H1 (cell line): ENCODE measurements at places on chromosomes 2 and 18. TPM values are rescaled to one million over a fixed set of nuclear protein-coding genes. Genes with fewer than 3 reads are reported as not detected.
A peak's percentile ranks its signal among the peaks of the same experiment; 100 is the strongest.

- no peaks in the 10 kb centered on the region for H3K4me1 ChIP-seq
- no peak overlapping the region for H3K4me3 ChIP-seq
- no peak for DNase-seq
- no peak overlapping the region for H3K27ac ChIP-seq
These were observed 512.9 kb upstream of the ID2 start for GRCh38 chr2:8168876-8169424.

Gene MPPE1
- polyA plus RNA-seq, result 13.1 and 13.7 TPM in 2 replicates

Gene TMEM37
- polyA plus RNA-seq, result 16.2 and 20.4 TPM in 2 replicates

Gene PDCD1
- 1.1 and 1.5 TPM in 2 replicates for polyA plus RNA-seq

Gene RGPD3
- 0.05 and 0.08 TPM in 2 replicates for polyA plus RNA-seq

Gene ALK
- polyA plus RNA-seq, result 0.02 and 0.08 TPM in 2 replicates

Gene ZAP70
- 0.15 and 0.20 TPM in 2 replicates for polyA plus RNA-seq

Gene RUFY4
- polyA plus RNA-seq, result 0.38 and 0.66 TPM in 2 replicates

DNA sequence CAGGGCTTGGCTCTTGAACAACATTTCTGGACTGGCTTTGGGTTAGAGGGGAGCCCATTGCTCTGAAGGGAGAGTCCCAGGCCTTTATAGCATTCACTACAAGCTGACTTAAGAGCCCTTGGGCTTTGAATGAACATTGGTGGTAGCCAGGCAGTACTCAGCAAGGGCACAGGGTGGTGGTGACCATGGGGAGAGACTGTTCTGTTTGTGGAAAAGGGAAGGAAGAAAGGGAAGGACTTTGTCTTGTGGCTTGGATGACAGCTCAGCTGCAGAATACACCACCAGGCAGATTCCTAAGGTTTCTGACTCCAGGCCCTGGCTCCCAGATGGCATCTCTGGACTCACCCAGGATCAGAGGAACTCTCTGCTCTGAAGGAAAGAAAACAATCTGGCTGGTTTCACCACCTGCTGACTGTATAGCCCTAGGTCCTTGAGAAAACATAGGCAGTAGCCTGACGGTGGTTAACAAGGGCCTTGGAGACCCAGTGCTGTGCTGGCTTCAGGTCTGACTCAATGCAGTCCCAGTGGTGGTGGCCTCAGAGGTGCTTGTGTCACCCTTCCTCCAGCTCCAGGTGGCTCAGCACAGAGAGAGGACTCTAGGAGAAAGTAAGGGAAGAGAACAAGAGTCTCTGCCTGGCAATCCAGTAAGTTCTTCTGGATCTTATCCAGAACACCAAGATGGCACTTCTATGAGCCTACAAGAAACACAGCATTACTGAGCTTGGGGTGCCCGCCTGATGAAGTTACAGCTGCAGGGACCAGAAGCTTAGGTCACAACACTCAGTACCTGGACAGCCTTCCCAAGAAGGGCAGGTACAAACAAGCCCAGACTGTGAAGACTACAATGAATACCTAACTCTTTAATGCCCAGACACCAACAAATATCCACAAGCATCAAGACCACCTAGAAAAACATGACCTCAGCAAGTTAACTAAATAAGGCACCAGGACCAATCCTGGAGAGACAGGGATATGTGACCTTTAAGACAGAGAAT, 16.4 kb upstream of the ABCB11 start:
- H3K4me1 ChIP-seq, result no peaks in the 10 kb centered on the region
- no peak overlapping the region for H3K4me3 ChIP-seq
- H3K27ac ChIP-seq, result no peak overlapping the region
- DNase-seq, result no peak

Gene MYO1B
- polyA plus RNA-seq, result 8.7 and 15.5 TPM in 2 replicates

DNA sequence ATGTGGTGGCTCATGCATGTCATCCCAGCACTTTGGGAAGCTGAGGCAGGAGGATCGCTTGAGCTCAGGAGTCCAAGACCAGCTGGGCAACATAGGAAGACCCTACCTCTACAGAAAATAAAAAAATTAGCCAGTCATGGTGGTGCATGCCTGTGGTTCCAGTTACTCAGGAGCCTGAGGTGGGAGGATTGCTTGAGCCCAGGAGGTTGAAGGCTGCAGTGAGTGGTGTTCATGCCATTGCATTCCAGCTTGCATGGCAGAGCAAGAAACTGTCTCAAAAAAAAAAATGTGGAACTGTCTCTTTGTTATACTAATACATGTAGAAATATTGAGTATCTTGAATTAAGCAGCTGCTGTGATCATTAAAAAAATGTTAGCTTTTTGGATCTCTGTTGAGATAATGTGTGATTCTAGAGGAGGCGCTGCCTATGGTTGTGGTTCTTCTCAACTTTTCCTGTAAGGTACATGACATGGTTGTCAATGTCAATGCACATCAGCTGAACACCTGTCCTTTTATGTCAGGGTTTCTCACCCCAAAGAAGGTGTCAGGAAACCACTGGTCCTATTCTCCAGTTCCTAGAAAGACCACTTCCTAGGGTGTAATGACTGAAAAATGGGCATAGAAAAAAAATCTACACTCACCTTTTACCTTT, 34.7 kb upstream of the IL1RL1 start:
- no peak for DNase-seq
- no peaks in the 10 kb centered on the region for H3K4me1 ChIP-seq
- H3K27ac ChIP-seq, result no peak overlapping the region

Gene ACMSD
- polyA plus RNA-seq, result not detected in 2 replicates

DNA sequence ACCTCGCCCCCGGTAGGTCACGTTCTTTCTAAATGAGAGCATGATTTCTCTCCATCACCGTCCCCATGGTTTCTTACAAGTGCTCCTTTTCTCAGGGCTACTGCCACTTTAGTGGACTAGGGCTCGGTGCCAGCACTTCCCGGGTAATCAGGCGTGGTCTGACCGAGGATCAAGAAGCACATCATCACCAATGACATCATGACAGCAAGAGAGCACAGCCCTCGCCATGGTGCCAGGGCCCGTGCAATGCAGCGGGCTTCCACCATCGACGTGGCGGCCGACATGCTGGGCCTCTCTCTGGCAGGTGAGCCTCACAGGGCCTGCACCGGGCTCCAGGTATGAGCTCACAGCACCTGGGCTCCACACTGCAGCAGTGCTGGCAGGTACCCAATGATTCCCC, 75.2 kb downstream of the INPP4A start:
- no peak overlapping the region for H3K27ac ChIP-seq
- no peaks in the 10 kb centered on the region for H3K27me3 ChIP-seq
- H3K36me3 ChIP-seq, result peaks cover 2% of the 10 kb centered on the region; the same call in 1 of the 2 replicates
- H3K4me3 ChIP-seq, result no peak overlapping the region
- DNase-seq, result no peak

DNA sequence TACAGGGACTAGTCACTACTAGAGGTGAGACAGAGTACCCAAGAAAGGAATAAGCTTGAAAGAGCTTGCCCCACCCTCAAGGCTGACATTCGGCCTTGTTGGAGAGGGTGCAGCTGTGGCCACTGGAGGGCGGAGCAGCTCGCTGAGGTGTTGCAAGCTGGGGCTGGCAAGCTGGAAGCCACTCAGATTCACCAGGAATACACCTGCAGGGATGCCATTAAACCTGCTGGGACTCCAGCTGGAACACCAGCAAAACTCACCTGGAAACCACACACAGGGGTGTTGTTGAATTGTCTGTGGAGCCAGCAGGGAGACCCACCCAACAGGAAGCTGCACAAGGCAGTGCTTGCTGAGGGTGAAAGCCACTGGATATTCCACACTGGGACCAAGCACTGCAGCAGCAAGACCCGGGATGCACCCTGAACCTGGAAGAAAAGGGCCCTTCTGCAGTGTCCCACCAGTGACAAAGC, 26.1 kb downstream of the KCTD18 start:
- no peak overlapping the region for H3K4me3 ChIP-seq
- H3K27ac ChIP-seq, result no peak overlapping the region

DNA sequence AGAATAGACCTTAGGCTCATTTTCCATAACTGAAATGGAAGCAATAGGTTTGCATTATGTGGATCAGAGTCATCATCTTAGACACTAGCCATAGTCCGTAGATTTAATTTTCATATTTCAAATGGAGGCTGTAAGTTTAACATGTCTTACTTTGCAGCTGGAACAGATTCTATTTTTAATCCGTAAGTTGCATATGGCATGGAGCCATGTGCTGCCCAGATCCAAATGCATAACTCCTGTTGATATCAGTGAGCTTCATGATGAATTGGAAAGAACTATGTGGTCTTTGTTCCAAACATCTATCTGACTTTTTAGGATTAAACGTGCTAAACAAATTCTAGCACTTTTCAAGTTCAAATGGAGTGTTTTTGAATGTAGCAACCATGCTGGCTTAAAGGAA, 43.4 kb downstream of the MEIS1 start:
- no peak overlapping the region for H3K27ac ChIP-seq
- H3K27me3 ChIP-seq, result no peaks in the 10 kb centered on the region
- no peaks in the 10 kb centered on the region for H3K4me1 ChIP-seq
- no peaks in the 10 kb centered on the region for H3K36me3 ChIP-seq

- DNase-seq, result no peak
- H3K27ac ChIP-seq, result no peak overlapping the region
- H3K4me3 ChIP-seq, result no peak overlapping the region
- H3K4me1 ChIP-seq, result no peaks in the 10 kb centered on the region
These were observed 51.5 kb upstream of the PHLPP1 start for GRCh38 chr18:62663731-62664336.

Gene POTEC
- not detected in 2 replicates for polyA plus RNA-seq

DNA sequence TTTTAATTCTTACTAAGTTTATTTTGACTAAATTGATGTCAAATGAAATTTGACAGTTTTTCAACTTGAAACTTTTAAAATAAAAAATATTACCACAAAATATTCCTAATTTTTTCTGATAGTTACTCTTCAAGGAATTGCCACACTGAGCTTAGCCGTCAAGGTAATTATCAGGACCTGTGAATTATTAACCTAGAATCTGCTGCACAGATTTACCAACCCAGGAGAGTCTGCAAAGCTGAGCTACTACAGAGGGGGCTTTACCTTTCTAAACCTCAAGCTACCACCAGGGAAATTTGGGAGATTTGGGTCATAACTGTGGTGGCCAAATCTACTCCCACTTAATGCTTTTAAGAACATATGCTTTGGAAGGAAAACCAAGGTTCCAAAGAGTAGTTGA, 324.6 kb downstream of the CCDC178 start:
- no peak for DNase-seq
- no peaks in the 10 kb centered on the region for H3K27me3 ChIP-seq
- no peaks in the 10 kb centered on the region for H3K36me3 ChIP-seq
- H3K4me3 ChIP-seq, result no peak overlapping the region
- H3K27ac ChIP-seq, result no peak overlapping the region
- no peaks in the 10 kb centered on the region for H3K4me1 ChIP-seq

GRCh38 chr2:134919341-134920210, 954 bp downstream of the CCNT2 start:
- H3K4me3 ChIP-seq, result peak overlapping the region; percentile 99
- H3K27ac ChIP-seq, result peak overlapping the region; percentile 99
- peaks cover 3% of the 10 kb centered on the region; the same call in 1 of the 2 replicates for H3K36me3 ChIP-seq
- DNase-seq, result no peak
- no peaks in the 10 kb centered on the region for H3K27me3 ChIP-seq
- no peaks in the 10 kb centered on the region for H3K4me1 ChIP-seq

DNA sequence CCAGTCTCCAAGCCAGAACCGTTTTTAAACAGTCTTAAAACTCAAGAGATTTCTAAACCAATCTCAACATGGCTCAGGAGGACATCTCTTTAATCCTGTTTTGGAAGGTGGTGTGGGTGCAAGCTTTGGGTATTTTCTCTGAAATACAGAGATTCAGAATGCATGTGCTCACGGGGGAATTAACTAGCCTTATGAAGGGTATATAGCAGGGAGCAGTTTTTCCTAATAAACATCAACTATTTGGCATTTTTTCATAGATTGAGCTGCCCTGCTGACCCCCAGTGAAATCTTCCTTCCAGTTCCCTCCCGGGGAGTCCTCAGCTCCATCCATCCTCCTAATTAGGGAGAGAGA, 122.6 kb downstream of the SMAD7 start:
- no peak overlapping the region for H3K27ac ChIP-seq
- no peak for DNase-seq
- peak overlapping the region; percentile 46; the same call in 1 of the 2 replicates for H3K4me3 ChIP-seq
- H3K36me3 ChIP-seq, result no peaks in the 10 kb centered on the region
- H3K4me1 ChIP-seq, result peaks cover 27% of the 10 kb centered on the region

Gene ABHD1
- 0.88 and 1.1 TPM in 2 replicates for polyA plus RNA-seq

Gene TCF7L1
- 27.5 and 49.5 TPM in 2 replicates for polyA plus RNA-seq

Gene ERBB4
- 0.13 and 1.3 TPM in 2 replicates for polyA plus RNA-seq

DNA sequence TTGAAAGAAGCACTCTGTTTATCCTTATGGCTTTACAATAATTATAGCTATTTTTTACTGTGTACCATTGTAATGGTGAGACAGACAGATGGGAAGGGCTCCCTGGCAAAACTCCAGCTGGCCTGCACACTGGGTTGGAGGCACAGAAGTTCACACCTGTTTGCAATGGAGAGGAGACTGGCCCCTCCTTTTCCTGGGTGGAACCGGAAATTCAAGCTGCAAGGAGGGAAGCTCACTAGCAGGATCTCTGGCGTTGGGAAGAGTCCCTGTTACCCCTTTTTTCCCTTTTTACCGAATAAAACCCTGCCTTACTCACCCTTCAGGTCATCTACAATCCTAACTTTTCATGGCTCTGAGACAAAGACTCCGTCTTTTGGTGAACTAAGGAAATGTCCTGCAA, 100.3 kb upstream of the TFPI start:
- H3K27ac ChIP-seq, result no peak overlapping the region
- H3K36me3 ChIP-seq, result no peaks in the 10 kb centered on the region
- no peak for DNase-seq
- H3K4me3 ChIP-seq, result no peak overlapping the region
- H3K27me3 ChIP-seq, result no peaks in the 10 kb centered on the region

DNA sequence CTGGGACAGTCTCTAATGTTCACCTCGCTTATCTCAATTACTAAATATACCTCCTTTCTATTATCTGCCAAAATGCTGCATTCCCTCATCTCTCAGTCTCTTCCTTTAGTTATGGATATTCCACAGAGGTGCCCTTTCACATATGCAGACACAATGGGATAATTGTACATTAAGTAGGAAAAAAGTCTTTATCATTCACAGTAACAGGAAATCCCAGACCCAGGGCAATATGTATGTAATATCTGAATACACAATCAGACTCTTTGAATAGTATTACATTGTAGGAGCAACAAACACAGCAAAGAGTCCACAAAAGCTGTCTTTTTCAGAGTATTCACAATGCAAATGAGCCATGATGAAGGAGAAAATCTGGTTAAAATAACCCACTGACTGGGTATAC, 1399.0 kb upstream of the ZEB2 start:
- no peak for DNase-seq
- no peak overlapping the region for H3K4me3 ChIP-seq
- H3K27ac ChIP-seq, result no peak overlapping the region
- H3K36me3 ChIP-seq, result no peaks in the 10 kb centered on the region

Gene ACVR1C
- 0.17 and 0.21 TPM in 2 replicates for polyA plus RNA-seq

Gene EFR3B
- 3.4 and 4.9 TPM in 2 replicates for polyA plus RNA-seq

- H3K27me3 ChIP-seq, result no peaks in the 10 kb centered on the region
- H3K4me3 ChIP-seq, result no peak overlapping the region
- H3K27ac ChIP-seq, result no peak overlapping the region
- no peak for DNase-seq
These were observed 69.2 kb upstream of the LRATD1 start for GRCh38 chr2:14563324-14563723.

- H3K27me3 ChIP-seq, result no peaks in the 10 kb centered on the region
- H3K36me3 ChIP-seq, result no peaks in the 10 kb centered on the region
These were observed 38.1 kb upstream of the OTX1 start for GRCh38 chr2:63012541-63012940.

Gene FTCDNL1
- polyA plus RNA-seq, result 0.38 and 0.41 TPM in 2 replicates

GRCh38 chr2:33229646-33230045, 246.8 kb upstream of the RASGRP3 start:
- H3K36me3 ChIP-seq, result no peaks in the 10 kb centered on the region
- no peaks in the 10 kb centered on the region for H3K27me3 ChIP-seq
- no peak overlapping the region for H3K27ac ChIP-seq
- H3K4me3 ChIP-seq, result no peak overlapping the region
- H3K4me1 ChIP-seq, result no peaks in the 10 kb centered on the region

GRCh38 chr18:3294435-3295080, 32.6 kb downstream of the MYL12B start:
- H3K4me1 ChIP-seq, result no peaks in the 10 kb centered on the region
- no peak for DNase-seq
- peaks cover 13% of the 10 kb centered on the region; the same call in 1 of the 2 replicates for H3K36me3 ChIP-seq
